ENCODE measurements at places on chromosomes 4 and X.

- DNase-seq: no peak
Measured at GRCh38 chr4:15744016-15744545, 34.0 kb upstream of the CD38 start.

GRCh38 chrX:1725472-1725871 lies 110.6 kb downstream of the ASMT start:
- no peak for DNase-seq

DNA sequence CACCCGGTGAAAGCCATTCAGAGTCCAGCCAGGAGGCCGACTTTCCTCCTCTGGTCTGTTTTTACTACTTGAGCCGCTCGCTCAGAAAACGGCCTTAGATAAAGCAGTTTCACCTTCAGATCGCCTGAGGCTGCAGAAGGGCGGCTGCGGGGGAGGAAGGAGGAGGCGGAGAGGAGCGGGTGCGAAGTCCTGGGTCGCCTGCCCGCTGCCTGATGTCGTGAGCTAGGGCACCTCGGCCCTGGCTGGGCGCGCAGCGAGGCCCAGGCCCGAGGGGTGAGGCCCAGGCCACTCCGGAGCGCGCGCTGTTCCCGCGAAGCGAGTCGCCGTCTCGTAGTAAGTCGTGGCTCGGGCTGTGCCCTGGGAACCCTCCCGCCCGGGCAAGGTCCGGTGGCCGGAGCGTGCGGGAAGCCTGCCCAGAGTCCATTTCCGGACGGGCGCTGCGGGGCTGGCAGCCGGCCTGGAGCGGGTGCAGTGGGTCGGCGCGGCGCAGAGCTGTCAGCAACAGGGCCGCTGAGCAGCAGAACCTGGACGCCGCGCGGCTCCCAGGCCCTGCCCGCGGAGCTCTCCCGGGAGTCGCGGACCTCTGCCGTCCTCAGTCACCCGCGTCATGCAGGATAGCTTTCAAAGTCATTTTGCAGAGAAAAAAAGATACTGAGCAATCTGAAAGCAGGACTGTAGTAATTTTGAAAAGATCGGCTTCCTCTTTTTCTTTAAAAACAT lies 18.6 kb downstream of the TRIM2 start:
- peak; percentile 66 for DNase-seq

DNA sequence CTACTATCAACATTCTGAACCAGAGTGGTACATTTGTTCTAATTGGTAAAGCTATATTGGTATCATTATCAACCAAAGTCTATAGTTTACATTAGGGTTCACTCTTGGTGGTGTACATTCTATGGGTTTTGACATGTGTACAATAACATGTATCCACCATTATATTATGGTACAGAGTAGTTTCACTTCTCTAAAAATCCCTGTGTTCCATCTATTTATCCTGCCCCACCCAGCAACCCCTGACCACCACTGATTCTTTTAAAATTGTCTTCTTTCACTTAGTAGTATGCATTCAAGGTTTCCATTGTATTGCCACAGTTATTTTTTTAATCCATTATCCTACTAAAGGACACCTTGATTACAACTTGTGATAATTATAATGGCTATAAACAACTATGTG lies 15.3 kb upstream of the TMPRSS11D start:
- DNase-seq: no peak

DNA sequence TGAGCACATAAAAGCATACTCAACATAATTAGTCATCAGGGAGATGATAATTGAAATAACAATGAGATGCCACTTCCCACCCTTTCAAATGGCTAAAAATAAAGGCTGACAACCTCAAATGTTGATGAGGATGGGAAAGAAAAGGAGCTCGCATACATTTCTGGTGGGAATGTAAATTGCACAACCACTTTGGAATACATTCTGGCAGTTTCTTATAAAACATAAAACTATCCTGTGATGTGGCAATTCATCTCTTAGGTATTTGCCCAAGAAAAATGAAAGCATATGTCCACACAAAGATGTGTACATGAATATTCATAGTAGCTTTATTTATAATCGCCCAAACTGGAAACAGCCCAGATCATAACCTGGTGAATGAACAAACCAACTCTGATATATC lies 687 bp upstream of the ZNF275 start:
- DNase-seq: no peak

DNA sequence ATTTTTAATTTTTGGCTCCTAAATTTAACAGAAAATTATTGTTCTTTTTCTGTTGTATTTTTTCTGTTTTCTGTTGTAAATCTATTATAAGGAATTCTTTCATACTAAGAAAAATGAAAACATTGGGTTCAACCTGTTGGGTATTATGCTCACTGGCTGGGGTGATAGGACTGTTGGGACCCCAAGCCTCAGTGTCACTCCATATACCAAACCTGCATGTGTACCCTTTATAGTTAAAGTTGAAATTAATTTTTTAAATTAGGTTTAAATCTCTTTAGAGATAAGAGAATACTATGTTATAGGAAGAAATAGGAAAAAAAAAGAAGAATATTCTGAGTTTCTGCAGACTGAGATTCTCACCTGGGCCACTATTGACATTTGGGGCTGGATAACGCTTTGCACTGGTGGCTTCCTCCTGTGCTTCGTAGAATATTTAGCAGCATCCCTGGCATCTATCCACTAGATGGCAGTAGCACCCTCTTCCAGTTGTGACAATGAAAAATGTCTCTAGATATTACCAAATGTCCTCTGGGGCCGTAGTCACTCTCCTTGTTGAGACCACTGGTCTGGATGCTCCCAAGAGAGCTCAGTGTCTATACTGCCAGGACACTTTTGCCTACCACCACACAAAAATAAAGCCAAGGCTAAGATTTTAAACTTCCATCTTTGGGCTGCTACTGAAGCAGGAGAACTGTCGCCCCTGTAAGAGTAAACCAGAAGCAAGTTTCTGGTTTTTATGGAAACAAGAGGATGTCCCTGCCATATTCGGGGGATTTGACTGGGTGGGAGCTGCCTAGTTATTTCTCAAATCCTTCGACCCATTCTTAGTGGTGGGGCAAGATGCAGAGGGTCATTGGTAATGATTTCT lies 22.4 kb upstream of the CLTRN start:
- peak; percentile 44 for DNase-seq

DNA sequence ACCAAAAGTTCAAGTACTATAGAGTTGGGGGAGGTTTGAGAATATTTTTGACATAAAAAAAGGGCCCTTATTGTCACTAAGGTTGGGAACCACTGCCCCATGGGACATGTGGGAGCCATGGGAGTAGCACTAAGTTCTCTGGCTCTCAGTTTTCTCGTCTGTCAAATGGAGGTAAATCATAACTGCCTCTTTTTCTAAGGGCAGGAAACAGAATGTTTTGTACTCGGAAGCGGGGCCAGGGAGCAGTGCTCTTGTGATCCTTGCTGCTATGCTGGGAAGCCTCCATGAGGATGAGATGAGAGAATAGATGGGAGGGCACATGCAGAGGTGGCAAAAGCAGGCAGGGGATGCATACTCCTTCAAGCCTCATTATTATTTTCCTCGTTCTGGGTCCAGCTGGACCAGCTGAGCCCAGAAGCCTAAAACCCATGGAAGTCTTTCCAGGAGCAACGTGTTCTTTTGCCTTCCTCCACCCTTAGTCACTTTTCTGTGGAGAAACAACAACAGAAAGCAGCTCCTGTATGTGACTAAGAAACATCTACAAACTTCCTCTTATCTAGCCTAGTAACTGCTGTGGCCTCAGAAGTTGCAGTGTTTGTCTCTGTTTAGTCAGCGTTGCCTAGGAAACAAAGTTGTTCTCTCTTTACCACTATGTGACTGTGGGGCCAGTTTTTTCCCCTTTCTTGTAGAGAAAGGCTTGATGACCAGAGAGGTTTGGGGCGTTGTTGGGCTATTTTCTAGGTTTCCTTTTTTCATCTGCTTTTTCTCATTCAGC lies 64.8 kb downstream of the TSC22D3 start:
- peak; percentile 74 for DNase-seq

DNA sequence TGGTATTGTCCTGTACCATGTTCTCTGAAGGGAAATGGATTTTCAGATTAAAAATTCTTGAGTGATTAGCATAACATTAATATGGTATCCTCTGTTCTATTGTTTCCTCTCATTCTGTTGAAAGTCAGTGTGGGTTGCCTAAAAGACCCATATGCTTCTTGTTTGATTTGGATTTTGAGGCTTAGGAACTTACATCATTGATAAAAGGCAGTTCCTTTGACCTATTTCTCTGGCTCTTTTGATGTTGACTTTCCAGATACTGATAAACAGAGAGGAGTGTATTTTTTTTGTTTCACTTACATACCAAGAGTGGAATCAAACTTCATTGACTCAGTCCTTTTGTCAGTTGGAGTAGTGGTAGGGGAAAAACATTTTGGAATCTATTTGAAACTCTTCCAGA lies 32.8 kb downstream of the TMEM144 start:
- DNase-seq: no peak

GRCh38 chr4:74202062-74202586 lies 44.2 kb downstream of the MTHFD2L start:
- DNase-seq: no peak

DNA sequence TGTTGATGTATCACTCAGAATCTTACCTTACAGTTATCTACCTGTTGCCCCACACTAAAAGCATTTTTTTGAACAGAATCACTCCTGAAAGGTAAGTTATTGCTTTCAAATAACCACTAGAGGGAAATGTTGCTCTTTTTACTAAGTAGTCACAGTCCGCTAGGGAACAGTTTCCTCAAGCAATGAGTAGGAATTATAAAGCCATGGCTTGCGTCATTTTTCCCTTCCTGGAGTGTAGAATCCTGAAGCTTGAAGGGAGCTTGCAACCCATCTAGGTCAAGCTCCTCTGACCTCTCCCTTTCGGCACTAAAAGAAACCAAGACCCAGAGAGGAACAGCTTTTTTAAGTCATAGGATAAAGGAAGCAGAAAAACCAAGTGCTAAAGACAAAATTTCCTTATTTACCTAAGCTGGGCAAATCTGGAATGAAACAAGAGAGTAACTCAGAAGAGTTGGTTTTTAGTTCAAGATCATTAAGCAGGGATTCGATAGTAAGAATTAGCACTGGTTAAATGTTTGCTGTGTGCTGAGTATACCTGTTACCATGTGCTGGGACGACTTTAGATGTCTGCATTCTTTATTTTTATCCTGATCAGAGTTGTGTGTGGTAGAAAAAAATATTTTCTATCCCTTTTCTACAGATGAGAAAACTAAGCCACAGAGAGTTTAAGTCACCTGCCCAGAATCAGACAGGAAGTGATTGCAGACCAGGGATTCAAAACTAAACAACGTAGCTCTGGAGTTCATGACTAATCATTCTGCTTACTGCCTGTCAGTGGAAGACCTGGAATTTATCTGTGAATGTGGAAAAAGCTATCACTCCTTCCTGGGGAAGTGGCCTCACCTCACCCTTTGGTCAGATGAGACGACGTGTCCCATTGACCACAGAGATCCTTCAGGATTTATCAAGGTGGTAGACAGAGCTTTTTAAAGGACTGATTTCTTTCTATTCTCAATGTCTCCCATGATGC lies 631.5 kb downstream of the RAB28 start:
- peak; percentile 23 for DNase-seq

GRCh38 chr4:104743215-104743653 lies 248.5 kb upstream of the CXXC4 start:
- peak; percentile 50 for DNase-seq

DNA sequence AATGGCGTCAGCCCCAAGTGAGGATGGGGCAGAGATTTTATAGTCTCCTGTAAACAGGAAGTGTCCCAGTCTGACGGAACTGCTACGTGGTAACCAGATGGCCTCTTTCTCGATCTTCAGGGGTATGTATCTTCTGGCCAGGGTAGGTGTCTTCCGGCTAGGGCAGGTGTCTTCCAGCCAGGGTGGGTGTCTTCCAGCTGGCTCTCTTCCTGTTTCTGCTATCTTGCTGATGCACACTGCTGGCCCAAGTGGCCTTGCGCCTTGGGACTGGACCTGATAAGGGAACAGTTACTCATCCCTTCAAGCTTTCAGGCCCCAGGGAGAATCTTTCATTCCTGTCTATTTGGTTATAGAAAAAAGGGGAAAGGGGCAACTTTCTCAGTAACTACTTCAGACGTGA lies 178.7 kb upstream of the MAGEE2 start:
- no peak for DNase-seq

DNA sequence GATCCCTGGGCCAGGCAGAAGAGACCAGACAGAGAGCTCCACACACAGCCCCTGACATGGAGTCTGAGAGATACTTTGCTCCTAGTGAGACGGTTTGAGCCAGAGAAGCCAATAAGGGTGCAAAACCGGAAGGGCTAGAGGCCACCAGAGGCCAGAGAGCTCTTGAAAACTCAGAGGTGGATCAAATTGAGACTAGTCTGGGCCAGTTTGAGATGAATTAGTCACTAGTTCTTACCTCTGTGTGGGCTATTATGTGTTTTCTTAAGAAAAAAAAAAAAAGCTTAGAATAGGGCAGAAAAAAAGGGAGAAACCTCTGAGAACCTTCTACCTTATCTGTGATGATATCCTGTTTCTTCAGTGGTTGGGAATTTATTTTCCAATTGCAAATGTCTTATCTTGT lies 110.4 kb upstream of the EDNRA start:
- DNase-seq: no peak

DNA sequence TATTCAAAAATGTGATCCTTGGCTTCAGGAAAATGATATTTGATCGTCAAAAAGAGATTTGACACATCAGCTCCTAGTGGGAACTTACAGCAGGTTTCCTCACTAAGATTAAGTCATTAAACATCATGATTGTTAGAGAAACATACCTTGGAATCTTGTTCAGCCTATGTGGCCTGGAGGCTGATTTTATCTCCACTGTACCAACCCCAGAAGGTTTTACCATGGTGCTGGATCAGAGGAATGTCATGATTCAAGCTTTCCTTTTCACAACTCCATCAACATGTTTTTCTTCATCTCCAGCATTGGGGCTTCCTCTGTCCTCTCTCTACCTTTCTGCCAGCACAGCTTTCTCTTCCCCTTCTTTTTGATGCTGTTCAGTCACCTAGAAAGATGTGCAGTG lies 68.4 kb upstream of the MID1IP1 start:
- no peak for DNase-seq

DNA sequence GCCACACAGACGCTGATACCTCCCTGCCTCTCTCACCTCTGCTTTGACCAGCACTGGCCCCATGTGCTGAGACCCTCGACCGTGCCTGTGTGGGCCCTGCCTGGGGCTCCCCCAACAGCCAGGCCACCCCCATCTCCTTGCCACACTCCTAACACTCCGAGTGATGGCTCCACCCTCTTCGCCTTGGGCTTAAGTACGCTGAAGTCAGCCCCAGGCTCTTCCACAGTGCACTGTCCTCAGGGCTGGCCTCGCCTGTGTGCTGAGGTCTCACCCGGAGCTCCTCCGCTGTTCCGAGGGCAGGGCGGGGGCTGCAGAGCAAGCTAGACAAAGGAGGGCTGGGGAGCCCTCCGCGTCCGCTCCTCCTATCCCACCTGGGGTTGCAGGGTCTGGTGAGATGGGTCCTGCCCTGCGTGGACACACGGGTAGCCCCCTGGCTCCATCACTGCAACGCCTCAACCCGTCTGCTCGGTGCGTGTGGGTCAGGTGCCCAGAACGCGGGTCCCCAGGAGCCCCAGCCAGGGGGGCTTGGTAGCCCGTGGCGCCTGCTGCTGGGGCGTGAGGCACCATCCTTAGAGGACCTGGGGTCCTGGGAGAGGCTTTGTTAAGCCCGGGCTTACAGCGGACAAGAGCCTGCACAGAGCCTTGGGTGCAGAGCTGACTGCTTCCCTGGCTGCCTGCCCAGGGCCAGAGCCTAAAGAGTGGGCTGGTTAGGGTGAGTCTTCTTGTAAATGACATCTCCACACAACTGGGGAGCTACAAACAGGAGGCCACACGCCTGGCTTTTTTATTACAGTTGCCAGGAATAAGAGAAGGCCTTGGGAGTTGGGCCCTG lies 42.6 kb upstream of the NKX1-1 start:
- DNase-seq: no peak

Data from GM10248 (cell line).